Activated CD8-positive, alpha-beta T cell treated with anti-CD3 and anti-CD28 coated beads for 36 hours (primary cell): ENCODE measurements at places on chromosomes 1 and 21. TPM values are rescaled to one million over a fixed set of nuclear protein-coding genes. Genes with fewer than 3 reads are reported as not detected.

The RIMS3 gene
- 3.9 TPM for total RNA-seq

The MAP10 gene
- total RNA-seq = 1.3 TPM

The C8A gene
- total RNA-seq = not detected

The LCE3E gene
- total RNA-seq = not detected

DNA sequence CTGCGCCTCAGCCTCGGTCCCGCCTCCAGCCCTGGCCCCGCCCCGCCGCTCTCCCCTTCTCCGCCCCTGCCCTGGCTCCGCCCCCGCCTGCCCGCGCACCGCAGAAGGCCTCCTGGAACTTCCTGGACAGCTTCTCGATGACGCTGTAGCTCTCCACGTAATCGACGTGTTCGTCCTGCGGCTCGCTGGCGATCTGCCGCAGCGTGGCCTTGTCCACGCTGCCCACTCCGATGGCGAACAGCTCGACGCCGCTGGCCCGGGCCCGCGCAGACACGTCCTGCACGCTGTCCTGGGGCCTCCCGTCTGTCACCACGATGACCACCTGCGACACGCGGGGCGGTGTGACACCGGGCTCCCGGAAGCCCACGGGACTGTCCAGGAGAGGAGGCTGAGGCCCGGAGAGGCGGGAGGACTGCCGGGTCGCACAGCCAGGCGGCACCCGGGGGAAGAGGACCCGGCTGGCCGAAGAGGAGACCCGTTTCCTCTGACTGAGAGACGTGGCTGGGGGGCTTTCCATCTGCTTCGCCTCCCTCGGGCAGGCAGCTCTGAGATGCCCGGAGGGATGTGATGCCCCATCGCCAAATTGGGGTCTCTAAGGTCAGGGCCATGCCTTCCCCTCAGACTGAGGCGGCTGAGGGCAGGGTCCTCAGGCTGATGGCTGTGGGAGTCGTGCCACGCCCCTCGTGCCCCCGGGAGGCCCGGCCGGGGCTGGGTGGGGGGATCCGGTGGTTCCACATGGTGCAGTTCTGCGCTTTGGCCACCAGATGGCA, 4.6 kb downstream of the MATN1 start:
- peak; percentile 100 for DNase-seq

GRCh38 chr1:209702832-209703231, 1.8 kb upstream of the HSD11B1 start:
- no peak for DNase-seq

GRCh38 chr1:97508653-97509218, 412.1 kb downstream of the DPYD start:
- no peak for DNase-seq

- DNase-seq = no peak
Observed at GRCh38 chr1:52360595-52360968, 5.4 kb downstream of the CC2D1B start.
